T1000 (cell line): ENCODE measurements at places on chromosomes 3 and 15.

GRCh38 chr3:37912052-37912733 lies 50.5 kb downstream of the CTDSPL start:
- no peak for DNase-seq

DNA sequence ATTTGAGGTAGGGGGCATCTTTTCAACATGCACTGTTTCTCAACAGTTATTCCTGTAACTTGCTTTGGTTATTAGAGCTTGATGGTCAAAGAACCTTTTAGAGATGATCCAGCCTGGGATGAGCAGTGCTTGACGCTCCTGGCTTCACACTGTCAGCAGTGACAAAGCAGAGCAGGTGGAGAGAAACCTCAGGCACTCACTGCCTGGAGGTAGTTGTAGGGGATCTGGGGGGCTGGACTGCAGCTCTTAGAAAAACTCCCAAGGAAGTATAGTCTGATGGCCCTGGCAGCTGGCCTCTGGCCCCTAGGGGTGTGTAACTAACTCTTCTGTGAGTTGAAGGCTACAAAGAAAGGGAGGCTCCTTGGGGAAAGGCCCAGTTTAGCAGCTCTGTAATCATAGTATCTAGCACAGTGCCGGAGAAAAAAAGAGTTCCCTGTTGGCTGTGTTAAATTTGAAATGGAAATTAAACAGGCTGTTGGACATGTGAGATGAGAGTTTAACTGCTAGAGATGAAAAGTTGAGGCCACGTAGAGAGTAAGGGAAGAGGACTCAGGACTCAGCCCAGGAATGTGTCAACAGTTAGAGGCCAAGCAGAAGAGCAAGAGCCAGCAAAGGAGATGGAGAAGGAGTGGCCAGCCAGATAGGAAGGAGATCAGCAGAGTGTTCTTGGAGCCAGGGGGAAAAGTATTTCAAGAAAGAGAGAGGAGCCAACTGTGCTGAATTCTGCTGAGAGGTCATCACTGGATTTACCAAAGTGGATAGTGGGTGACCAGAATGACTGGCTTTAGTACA lies 14.2 kb downstream of the OXNAD1 start:
- no peak for DNase-seq

- no peak for DNase-seq
These were observed 56.5 kb upstream of the SLC6A1 start for GRCh38 chr3:10935846-10936631.

DNA sequence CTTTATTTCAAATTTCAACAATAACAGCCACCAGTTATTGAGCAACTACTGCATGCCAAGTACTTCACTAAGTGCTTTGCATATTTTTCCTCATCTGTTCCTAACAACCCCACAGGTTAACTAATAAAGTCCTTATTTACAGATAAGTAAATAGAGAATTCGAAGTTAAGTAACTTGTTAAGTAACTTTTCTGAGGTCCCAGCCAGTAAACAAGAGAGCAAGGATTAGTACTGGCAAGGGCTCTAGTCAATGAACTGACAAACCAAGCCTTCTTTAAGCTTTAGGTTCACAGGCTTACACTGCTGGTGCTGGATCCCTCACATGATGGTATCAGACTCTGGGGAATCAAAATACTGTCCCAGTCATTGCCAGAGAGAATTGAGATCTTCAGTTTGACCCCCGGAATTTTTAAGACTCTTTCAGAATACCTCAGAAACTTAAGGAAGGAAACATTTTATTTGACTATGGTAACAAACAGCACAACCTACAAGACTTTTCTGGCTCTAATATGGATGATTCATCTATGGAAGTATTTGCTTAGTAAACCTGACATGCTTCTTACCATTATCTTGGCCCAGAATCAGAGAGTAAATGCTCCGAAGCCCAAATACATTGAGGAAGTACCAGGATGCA lies 16.5 kb downstream of the EMC3 start:
- no peak for DNase-seq

- no peak for DNase-seq
These were observed 112.6 kb downstream of the FILIP1L start for GRCh38 chr3:100001526-100002270.

DNA sequence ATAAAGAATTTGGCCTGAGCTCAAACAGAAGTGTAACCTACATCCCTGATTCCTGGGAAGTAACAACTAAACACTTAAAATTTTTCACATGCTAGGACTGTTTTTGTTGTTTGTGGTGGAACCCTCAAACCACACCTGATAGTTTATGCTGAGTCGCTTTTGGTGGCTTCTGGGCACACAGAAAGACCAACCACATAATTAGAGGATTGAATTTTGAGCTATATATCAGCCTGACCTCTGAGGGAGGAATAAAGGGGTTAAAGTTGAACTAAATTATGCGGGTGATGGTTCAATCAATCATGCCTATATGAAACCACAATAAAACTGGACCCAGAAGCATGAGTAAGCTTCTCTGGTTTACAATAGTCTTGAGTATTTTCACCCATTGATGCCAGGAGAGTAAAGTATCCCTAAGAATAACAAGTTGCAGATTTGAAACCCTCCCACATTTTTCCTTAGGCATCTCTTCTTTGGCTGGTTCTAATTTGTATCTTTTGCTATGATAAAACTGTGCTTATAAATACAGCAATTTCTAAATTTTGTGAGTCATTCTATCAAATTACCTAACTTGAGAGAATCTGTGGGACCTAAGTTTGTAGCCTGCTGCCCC lies 1304.5 kb upstream of the GBE1 start:
- DNase-seq = peak; percentile 6

DNA sequence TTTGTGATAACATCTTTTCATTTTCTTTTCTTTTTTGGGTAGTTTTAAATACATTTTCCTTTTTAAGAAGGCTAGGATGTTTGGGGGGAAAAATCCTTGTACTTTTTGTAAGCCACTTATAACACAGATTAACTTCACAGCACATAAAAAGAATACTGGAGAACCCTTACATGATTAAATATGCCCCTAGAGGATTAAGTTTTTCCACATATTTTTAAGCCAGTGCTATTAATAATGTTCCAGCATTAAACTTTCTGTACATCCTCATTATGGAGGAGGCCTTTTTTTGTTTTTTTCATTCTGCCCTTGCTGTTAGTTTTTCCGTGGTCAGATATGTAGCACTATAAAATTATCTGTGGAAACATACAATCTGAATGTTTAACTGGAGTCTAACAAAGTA lies 147.9 kb downstream of the ATG7 start:
- no peak for DNase-seq

- DNase-seq = no peak
These were observed 483.9 kb downstream of the RBMS3 start for GRCh38 chr3:29764603-29765254.

DNA sequence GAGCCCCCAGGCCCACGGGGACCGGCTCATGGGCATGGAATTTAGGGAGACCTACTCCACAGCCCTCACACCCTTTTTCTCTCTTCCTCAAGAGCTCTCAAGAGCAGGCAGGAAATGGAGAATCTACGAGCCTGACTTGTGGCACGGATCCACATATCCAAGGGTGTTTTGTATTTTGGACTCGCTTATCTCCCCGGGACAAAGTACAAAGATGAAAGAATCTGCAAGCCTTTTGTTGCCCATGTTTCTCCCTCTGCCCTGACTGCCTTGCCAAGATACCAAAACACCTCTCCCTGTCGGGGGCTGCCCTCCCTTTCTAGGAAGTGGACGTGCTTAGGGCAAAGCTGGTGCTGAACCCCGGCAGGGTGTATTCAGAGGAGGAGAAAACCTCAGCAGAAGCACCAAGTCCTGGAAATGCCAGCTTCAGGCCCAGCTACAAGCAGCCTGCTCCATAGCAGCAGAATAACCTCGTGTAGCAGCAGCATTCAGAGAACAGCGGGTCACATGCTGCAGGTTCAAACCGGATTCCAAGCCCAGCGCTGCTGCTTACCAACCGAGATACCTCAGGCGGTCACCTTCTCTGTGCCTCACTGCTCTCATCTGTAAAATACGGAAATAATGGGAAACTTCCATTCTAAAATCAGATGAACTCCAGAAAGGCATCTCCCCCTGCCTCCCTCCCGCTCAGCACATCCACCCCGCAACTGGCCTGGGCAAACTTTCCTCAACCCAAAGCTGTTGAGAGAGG lies 35.2 kb downstream of the DNASE1L3 start:
- DNase-seq = no peak

GRCh38 chr3:17955411-17955810 lies 213.0 kb upstream of the TBC1D5 start:
- DNase-seq = no peak

DNA sequence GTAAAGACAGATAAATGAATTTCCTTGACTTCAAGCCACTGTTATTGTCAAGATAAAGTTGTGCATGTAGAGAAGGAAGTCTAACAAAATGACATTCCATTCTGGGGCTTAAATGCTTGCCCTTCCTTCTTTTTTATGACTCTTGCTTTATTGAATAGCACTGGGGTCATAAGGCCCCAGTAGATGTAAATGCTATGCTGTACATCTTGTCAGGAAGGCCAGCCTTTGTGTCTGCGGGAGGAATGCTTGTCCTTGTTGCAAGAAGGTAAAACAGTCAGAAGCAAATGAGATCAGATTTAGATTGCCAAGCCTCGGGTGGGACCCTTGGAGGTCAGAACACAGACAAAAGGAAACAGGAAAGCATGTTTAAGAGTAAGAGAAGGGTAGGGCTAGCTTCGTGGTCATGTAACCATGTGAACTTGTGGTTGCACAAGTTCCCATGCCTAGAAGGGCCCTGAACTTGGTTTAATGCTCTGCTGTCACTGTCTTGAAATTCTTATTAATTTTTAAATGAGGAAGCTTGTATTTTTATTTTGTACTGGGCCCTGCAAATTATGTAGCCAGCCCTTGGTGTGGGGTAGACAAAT lies 81.5 kb downstream of the PPM1L start:
- no peak for DNase-seq

- no peak for DNase-seq
These were observed 53.3 kb upstream of the TLE3 start for GRCh38 chr15:70151003-70151402.

GRCh38 chr3:195033531-195034091 lies 237.3 kb downstream of the XXYLT1 start:
- DNase-seq = no peak

DNA sequence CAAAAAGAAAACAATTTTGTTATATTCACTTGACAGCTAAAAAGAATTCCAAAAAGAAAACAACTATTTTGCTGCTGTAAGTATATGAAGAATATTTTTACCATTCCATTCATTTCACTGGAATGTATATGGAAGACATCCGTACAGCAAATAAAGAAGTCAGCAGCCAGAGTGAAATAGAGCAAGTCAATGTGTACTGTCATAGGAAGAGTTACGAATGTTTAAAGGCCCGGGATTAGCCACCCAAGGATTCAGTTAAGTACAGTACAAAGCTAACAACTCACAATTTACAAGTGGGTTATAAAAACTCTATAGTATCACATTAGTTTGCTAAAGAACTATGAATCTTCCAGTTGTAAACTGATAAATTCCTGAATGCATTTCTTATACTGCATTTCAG lies 14.4 kb upstream of the XXYLT1 start:
- no peak for DNase-seq

DNA sequence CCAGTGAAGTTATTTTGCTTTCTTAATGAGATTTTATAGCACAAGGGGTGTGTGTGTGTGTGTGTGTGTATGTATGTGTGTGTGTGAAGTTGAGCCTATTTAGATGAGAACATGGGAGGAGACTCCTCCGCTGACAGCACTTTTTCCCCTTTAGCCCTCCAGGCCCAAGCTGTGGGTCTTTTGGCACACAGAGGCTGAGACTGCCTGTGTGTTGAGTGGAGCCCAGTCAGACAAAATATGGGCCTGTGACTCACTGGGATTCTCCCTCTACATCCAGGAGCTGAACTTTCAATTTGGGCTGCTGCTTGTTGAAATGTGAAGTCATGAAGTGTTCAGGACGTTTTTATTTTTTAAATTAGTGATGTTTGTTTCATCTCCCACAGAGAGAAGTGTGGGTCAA lies 108.0 kb downstream of the MFSD1 start:
- peak; percentile 4 for DNase-seq

GRCh38 chr3:6709178-6709577 lies 151.7 kb upstream of the GRM7 start:
- DNase-seq = no peak

- DNase-seq = no peak
These were observed 975.5 kb upstream of the CFAP20DC start for GRCh38 chr3:60025096-60026050.

DNA sequence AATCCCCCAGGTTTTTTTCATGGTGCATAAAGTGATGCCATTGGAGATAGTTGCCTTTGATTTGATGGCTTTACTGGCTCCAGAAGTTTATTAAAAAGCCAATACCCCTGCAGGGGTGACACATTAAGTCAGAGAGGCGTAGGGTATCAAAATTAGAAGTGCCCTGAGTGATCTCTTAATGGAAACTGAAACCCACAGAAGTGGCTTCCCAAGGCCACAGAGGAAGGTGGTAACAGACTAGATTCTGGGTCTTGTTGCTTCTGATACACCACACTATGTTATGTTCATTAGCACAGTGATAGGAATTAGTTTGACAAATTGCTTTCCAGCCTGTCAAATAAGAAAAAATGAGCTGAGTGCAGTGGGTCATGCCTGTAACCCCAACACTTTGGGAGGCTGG lies 112.3 kb downstream of the IQCH start:
- no peak for DNase-seq

GRCh38 chr3:4222574-4223175 lies 80.5 kb upstream of the SETMAR start:
- no peak for DNase-seq

DNA sequence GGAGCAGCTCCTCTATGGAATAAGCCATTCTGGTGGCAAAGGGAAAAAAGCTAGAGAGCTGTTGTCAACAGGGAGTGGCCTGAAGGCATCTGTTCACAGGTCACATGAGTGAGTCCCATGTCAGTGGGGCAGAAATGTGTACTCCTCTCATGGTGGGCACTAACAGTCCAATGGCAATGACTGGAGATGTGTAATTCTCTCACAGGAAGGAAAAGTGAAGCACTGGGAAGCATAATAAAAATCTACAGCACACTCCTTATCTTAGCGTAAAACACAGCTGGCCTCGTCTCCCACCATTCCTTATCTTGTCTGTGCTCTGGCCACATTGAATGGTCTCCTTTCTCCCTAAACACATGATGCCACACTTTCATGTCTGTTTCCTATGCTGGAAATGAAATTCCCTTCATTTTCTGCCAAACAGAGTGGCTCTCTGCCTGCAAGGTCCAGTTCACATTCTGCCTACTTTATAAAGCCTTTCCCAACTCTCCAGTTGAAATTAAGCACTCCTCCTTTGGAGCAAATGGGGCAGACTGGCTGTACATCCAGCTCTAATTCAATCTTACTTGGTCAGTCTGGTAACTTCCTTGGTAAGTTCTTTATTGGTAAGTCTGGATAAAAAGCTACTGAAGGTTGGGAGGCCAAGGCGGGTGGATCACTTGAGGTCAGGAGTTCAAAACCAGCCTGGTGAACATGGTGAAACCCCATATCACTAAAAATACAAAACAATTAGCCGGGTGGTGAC lies 139.8 kb downstream of the RPL22L1 start:
- DNase-seq = no peak
